ENCODE measurements at places on chromosomes 2 and 18.

DNA sequence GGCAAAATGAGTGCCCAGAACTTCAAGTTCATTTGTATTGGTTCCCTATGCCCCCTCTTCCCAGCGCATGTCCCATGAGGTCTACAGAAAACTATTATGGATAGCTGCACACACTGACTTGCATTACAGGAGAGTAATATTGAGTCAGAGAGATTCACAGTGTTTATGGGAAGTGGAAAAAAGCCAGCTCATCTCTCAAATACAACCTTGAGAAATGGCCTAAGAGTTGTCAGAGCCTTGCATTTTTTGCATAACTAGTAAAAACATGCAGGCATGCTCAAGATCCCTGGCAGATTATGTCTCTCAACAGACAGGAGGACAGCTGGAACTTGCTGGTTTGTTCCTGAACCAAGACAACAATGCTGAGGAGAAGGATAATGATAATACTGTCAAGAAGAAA lies 1292.8 kb downstream of the DSC3 start:
- DNase-seq = no peak

GRCh38 chr2:113157897-113158753 lies 15.6 kb upstream of the PSD4 start:
- no peak for DNase-seq

DNA sequence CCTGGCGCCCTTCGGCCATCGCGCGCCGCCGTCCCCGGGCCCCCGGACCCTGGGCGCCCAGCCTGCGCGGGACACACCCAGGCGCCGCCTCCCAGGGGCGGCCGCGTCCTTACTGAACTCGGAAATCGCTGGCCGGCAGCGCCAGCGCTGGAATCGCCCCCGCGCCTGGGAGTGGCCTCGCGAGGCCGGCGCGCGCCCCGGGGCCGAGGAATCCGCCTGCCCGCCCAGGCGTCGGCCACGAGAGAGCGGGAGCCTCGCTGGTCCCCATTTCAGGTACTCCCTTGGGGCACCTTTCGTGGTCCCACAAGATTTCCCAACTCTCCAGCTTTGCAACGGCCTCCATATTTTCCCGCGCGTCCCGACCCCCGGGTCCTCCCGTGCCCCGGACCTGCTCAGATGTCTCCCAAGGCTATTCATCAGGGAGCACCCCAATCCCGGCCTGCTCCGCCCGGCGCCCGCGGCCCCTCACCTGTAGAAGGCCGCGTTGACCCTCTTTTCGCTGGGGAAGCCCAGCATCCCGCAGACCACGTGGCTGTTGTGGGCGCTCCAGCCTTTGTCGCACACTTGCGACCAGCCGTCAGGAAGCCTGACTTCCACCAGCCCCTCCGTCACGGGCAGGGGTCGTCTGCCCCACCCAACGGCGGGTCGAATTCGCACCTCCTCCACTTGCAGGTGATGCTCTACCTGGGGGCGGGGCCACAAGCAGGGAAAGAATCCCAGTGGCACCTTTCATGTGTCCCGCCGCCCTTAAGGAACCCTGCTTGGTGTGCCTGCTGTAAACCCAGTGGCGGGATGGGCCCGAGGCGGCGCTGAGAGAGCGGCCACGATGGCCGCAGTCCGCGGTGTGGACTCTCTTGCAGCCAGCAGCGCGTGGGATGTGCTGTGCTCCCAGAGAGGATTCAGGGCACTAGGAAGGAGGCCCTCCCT lies 4.6 kb downstream of the LOXL3 start:
- no peak for DNase-seq

- DNase-seq = no peak
Observed at GRCh38 chr18:13521418-13521817, 204.9 kb downstream of the FAM210A start.

GRCh38 chr2:177303939-177304338 lies 39.4 kb upstream of the NFE2L2 start:
- DNase-seq = no peak

GRCh38 chr2:217182926-217183325 lies 323.1 kb upstream of the TNP1 start:
- DNase-seq = no peak

- no peak for DNase-seq
Observed at GRCh38 chr2:239548451-239548871, 147.6 kb upstream of the HDAC4 start.

DNA sequence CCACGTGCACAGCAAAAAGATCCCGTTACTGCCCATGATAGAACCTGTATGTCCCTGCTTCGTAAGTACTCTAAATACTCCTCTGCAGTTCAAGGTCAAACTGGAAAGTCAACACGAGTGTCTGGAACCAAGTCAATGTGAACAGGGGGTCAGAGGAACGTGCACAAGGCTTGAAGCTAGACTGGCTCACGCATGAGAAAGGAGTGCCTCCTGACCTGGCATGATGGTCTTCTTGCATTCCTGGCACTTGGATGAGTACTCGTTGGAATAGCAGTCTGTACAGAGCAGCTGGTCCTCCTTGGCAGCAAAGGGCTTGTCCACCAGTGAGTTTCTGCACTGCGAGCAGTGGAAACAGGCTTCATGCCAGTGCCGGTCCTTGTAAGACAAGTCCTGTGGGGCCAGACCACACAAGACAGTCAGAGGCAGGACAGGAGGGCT lies 25.5 kb downstream of the FHL2 start:
- DNase-seq = no peak

- DNase-seq = no peak
Observed at GRCh38 chr2:143551971-143552650, 422.9 kb downstream of the ARHGAP15 start.

DNA sequence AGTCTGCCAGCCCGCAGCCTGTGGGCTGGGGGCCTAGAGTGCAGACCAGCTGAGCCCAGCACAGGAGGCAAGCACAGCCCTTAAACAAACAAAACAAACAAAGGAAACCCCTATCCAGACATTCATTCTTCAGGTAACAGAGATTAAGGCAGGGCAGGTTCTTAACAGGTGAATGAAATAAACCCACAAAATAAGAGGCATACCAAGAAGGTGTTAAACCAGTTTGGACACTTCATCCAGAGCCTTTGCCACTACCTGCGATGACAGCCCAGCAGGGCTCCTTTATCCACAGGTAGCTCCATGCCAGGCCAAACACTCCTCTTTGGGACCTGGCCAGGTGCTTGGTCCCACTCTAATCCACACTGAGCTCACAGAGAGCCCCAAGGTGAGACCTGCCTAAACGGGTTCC lies 209.7 kb upstream of the SIX2 start:
- DNase-seq = no peak

Measured in Ammon's horn (tissue), 1 donor.